Globus pallidus (tissue), 1 donor: ENCODE measurements at places on chromosomes 1 and 21.

DNA sequence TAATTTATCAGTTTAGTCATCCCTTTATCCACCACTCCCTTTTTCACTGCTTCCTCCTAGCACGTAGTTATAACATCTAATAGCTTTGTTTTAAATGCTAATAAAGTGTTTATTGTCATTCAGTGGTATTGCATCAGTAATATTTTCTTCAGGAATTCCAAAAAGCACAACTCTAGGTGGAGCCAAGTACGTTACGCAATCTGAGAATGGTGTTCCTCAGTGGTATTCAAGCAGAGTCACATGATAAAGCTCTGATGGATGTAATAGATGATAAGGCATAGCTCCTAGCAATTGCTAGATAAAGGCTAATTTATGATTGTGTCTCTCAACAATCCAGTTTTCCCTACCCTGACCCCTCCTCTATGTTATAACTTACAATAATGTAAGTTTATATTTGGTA is 494.6 kb upstream of the ADGRL4 start:
- DNase-seq = no peak

GRCh38 chr1:197692965-197693364 is 82.3 kb downstream of the DENND1B start:
- DNase-seq = no peak

GRCh38 chr21:34523019-34523555 is 11.1 kb upstream of the KCNE1 start:
- DNase-seq = no peak

- DNase-seq = no peak
Measured at GRCh38 chr1:153617663-153618062, 1.5 kb upstream of the S100A14 start.

DNA sequence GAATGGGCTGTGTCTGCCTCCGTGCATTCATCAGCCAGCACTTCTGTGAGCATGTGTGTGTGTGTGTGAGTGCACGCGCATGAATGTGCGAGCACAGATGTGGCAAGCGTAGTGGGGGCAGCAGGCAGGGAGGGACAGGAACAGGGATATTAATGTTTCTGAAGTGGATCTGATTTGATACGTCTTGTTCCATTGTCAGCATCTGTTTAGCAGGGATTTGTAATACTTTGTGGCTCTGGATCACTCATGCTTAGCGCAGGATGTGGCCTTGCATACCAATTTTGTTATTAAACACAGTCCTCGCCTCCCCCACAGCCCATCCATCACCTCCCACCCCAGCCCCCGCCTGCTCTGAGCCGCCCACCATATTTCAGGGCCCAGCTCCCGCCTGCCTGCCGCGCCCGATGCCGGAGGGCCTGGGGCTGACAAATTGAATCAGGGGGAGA is 52.4 kb downstream of the TMEM53 start:
- DNase-seq = no peak

DNA sequence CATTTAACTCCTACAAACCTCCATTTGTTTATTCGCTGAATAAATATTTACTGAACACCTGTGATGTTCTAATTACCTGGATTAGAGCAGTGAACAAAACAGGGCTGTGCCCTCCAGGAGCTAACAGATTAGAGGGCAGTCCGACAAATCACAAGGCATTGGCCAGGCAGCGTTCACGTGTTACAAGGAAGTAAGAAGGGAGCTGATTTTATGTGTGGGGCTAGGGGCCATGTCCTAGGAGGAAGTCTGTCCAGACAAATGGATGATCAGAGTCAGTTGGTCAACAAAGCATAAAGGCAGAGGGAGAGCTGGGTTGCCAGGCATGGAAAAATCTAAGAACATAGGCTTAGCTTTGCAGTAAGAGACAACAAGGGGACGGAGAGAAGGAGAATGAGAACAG is 57.3 kb upstream of the BACE2 start:
- no peak for DNase-seq

- DNase-seq = no peak
Measured at GRCh38 chr1:28130901-28131300, 42.5 kb upstream of the EYA3 start.

- no peak for DNase-seq
Measured at GRCh38 chr1:234505769-234506102, 26.8 kb upstream of the TARBP1 start.

- no peak for DNase-seq
Measured at GRCh38 chr1:173206816-173207568, at the start of gene TNFSF4. Gene TNFSF4 (minus strand): TSS chr1:173207331. CDS start chr1:173207176, 155 bp downstream.

- DNase-seq = no peak
Measured at GRCh38 chr1:174982971-174983689, 16.6 kb upstream of the CACYBP start.

DNA sequence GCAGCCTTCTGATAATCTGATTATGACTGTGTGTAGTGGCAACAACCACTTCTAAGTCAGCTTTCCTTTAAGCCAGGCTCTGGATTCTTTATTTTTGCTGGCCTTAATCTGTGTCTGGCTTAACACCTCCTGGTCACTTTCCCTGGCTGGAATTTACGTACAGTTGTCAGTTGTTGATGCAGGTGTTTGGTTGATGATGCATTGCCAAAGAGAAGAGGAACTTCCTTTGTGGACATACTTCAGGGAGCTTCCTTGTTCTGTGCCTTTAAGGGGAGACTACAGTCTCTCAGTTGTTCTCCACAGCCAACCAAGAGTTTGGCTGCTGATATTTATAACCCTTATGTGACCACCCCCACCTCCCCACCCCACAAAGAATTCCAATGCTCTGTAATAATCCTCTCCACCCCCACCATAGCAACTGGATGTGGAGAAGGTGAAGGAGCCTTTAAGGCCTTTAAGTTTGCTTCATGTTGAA is 96.0 kb upstream of the BMP8A start:
- no peak for DNase-seq

GRCh38 chr21:27110956-27111355 is 144.1 kb upstream of the ADAMTS5 start:
- no peak for DNase-seq

DNA sequence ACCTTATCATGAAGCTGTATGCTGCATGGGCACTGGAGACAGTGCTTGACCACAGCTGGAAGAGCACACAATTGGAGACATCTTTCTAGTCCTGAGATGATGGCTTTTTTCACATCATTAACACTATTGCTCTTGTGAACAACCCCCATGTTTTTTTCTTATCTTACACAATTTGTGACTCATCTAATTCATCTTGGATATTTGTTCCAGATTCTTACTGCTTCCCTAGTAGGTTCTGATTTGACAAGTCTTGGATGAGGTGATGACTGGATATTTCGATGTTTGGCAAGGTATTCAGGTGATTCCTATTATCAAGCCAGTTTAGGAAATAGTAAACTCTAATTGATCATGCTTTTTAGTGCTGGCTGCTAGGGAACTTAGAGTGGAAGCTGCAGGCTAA is 23.7 kb downstream of the HLX start:
- DNase-seq = no peak

DNA sequence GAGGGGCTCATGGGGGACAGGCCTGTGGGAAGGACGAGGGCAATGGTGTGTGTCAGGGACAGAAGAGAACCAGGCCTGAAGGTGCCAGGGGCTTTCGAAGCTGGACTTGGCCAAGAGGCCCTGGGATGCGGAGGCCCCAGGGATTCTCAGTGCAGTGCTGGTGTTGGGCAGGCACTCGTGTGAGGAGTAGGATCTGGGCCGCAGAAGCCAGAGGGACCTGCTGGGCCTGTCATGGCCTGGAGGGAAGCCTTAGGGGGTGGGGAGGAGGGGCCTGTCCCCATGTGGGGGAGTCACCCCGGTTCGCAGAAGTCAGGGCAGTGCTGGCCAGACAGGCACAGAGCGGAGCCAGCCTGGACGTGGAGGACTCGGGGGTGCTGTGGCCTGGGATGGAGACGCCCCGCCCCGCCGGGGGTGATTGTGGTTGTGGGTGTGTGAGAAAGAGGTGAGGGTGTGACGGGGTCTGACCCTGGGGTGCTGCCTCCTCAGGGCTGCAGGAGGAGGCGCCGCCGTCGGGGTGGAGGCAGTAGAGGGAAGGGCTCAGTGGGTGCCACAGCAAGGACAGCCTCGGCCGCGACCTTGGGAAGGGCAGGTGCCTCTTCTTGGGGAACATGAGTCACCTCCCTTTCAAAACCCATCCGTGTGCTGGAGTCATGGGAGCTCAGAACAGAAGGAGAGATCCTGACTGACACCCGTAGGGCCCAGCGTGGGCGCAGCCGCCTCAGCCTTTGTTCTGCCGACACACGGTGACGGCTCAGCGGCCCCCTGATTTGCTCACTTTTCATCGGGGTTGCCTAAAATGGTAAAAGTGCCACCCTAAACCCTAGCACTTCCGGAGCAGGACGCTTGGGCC is 33.9 kb downstream of the FAAP20 start:
- DNase-seq = no peak

DNA sequence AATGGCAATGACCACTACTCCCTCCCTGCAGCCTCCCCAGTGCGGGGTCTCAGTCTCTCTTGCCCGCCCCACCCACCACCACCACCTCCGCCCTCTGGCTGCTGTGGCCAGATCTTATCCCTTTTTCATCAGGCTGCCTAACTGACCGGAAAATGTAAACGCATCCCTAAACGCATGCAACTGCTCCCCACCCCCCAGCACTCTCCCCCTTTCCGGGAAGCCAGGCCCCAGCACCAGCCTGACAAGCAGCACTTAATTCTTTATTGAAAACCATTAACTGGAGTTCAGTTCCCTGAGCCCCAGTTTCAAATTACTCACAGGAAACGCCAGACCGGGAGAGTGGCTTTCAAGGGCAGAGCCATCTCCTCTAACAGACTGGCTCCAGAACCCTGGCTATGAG is 147.7 kb downstream of the DMRTA2 start:
- DNase-seq = no peak

GRCh38 chr1:53583868-53584776 is 124.9 kb downstream of the DMRTB1 start:
- no peak for DNase-seq

- no peak for DNase-seq
Measured at GRCh38 chr21:18759751-18760161, 356.2 kb upstream of the TMPRSS15 start.

DNA sequence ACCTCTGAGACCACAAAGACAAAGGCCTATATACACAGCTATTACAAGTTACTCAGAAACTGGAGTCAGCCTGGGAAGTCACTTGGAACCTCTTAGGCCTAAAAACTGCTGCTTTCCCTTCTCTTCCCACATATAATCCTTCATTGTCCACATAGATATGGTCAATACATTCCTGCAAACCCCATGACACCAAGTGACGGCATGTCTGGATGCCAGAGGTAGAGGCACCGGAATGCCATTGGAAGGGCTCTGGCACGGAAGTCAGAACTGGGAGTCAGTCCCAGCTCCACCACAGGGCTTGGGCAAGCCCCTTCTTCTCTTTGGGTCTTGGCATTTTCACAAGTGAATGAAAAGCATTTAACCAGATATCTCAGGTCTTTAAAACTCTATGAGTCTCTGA is 204.7 kb downstream of the MATN1 start:
- DNase-seq = no peak

DNA sequence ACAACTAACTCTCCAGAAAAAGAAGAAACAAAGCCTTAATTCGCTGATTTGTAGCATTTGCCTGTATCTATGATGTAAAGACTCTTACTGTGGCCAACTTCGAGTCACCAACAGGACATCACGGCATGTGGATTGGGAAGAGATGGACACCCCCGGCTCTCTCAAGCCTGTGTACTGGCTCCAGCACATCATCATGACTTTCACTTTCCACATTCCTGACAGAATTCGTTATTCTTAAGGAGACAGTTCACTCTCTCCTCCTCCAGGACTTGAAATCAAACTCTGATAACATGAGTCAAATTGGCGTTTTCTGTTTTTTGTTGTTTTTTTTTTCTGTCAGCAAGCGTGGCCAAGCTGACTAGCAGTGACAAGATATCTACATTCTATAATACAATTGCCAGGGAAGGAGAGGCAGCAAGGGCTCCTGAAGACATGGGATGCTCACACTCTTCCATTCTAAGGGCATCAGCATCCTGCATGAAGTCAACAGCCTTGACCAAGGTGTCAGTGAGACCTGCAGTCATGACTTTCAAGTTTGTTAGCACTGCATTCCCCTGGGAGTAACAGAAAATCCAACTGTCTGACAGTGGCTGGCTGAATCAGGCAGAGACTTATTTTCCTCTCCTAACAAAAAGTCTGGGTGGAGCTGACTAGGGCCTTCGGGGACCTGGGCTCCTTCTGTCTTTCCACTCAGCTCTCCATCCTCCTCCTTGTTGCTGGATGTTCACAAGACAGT is 13.3 kb upstream of the TRAF3IP3 start:
- no peak for DNase-seq

GRCh38 chr1:177669161-177669560 is 300.7 kb downstream of the SEC16B start:
- DNase-seq = no peak

- no peak for DNase-seq
Measured at GRCh38 chr1:47406966-47407365, 9.1 kb upstream of the FOXE3 start.

DNA sequence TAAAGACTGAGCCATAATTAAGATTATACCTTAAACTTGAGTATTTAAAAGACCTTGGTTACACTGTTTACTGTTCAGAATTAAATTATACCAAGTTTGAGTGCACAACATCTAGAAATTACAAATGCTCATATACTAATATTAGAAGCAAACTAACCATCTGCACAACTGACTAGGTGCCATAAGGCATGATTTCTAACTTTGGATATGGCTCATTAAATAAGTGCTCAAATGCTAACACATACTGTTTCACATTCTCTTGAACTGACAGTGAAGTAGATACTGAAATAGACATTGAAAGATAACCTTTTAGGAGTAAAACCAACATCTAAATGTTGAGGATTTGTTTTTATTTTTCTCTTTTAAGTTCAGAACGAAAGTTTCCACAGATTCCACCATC is 74.1 kb downstream of the PRKAA2 start:
- DNase-seq = no peak

DNA sequence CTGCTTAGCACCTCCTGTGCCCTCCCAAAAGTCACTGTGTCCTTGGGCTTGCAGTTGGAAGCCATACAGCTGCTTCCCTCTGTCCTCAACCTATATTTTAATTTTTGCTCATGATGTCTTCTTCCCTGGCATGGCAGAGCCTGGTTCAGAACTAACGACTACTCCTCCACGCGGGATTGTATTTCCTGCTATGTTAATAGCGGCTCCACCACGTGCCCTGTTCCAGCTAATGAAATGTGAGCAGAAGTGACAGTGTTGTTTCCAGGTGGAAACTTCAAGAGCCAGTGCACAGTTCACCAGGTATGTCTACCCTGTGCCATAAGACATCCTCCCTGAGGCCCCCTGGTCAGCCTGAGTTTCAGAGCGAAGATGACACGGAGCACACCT is 52.1 kb downstream of the DHRS3 start:
- no peak for DNase-seq

DNA sequence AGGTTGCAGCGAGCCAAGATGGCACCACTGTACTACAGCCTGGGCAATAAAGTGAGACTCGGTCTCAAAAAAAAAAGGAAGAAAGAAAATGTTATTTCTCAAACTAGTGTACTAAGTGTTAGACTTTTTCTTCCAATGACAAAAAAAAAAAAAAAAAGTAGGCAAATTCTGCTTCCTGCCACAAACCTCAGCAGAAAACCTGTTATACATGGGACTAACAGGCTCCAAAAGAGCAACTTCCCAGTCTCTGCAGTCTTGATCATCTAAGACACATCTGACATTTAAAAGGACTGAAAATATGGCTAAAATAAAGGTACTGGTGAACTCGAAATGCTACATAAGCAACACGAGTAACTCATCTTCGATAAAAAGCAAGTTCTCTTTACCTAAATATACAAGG is 59.6 kb downstream of the HSF2BP start:
- DNase-seq = no peak

GRCh38 chr1:62682531-62682930 is 5.7 kb downstream of the DOCK7 start:
- no peak for DNase-seq
